ENCODE measurements at places on chromosomes 2 and 18. TPM values are rescaled to one million over a fixed set of nuclear protein-coding genes. Genes with fewer than 3 reads are reported as not detected.

Gene DNAJC5G
- not detected for total RNA-seq

Gene DGKD
- total RNA-seq = 148 TPM

Gene CDH7
- total RNA-seq = not detected

Gene TCF7L1
- total RNA-seq = 0.12 TPM

Gene PXDN
- total RNA-seq = not detected

Gene TUBA3E
- not detected for total RNA-seq

Gene SIGLEC15
- not detected for total RNA-seq

Gene KIF5C
- 41.6 TPM for total RNA-seq

DNA sequence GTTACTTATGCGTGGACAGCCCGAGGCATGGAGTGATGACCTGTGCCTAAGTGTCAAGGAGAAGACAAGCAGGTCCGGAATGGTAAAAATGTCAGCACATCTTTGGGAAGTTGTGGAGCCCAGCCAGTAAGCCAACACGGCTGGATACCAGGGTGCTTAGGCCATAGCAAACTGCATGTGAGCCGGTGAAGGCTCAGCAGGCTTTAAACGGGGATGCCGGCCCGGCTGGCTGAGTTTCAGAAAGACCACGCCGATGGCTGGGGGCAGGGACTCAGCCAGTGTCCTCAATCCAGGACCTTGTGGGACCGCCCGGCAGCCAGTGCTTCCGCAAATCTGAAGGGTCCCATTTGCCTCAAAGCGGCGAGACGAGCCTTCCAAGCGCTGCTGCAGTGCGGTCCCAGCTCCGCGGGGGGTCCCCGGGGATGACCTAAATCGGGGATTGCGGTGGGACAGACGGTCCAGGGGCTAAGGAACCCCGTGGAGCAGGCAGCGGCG is 946 bp upstream of the AGAP1 start:
- H3K4me3 ChIP-seq = peak overlapping the region; percentile 96
- H3K4me1 ChIP-seq = peaks cover 6% of the 10 kb centered on the region
- peaks cover 67% of the 10 kb centered on the region for H3K27me3 ChIP-seq
- H3K27ac ChIP-seq = no peak overlapping the region

- no peak overlapping the region for H3K4me3 ChIP-seq
- DNase-seq = no peak
- no peaks in the 10 kb centered on the region for H3K36me3 ChIP-seq
- no peaks in the 10 kb centered on the region for H3K27me3 ChIP-seq
- no peaks in the 10 kb centered on the region for H3K4me1 ChIP-seq
Measured at GRCh38 chr2:217451666-217452065, 551.1 kb downstream of the TNS1 start.

DNA sequence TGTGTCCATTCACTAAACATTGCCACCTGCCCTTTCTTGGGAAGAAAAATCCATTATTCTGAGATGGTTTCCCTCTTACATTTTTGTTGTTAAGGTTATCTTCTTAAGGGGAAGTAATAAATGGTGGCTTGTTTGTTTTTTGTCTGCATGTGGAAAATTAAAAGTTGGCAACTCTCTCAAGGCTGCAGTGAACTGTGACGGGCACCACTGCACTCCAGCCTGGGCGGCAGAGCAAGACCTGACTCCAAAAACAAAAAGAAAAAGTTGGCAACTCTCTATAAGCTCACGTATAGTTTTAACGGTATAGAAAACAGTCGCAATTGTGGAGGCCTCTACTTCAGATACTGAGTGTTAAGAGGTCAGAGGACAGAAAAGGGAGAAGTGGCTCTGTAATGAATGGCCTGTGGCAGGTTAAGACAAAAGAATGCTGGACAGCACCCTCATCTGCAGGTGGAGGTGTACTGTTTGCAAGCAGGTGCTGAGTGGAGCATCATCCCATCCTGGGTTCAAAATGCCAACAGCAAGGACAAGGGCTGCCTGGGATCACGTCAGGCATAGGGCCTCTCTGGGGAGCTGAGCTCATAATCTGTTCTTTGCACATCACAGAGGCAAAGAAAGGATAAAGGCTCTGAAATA is 16.7 kb downstream of the L3MBTL4 start:
- no peak for DNase-seq
- no peaks in the 10 kb centered on the region for H3K27me3 ChIP-seq
- H3K36me3 ChIP-seq = no peaks in the 10 kb centered on the region
- no peak overlapping the region for H3K4me3 ChIP-seq

- no peak overlapping the region for H3K27ac ChIP-seq
- no peaks in the 10 kb centered on the region for H3K4me1 ChIP-seq
- no peaks in the 10 kb centered on the region for H3K36me3 ChIP-seq
- no peaks in the 10 kb centered on the region for H3K27me3 ChIP-seq
- H3K4me3 ChIP-seq = no peak overlapping the region
- no peak for DNase-seq
Measured at GRCh38 chr2:187615364-187615763, 61.1 kb upstream of the TFPI start.

DNA sequence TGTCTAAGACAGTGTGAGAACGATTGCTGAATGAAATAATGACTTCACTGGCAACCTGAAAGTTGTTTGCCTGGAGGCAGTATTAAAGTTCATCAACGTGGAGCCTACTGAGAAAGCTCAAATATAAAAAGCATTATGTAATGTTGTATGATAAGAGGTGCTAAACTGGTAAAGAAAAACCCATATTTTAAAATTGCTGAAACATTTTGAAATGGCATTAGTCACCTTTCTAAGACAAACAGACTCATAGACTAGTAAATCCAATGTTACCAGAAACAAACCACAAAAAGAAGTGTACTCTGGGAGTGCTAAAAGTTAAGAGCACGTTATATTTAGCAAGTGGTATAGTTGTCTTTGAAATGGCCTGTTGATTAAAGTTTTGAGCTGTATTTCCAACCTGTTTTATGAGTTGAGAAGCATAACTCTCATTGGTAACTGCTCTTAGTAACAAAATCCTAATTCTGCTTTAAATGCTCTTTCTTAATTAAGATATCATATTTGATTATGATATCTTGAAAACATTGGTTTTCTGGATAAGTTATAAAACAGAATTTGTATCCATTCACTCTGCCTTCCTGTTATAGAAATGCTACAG is 62.7 kb downstream of the CYP1B1 start:
- no peak overlapping the region for H3K4me3 ChIP-seq
- no peaks in the 10 kb centered on the region for H3K27me3 ChIP-seq
- DNase-seq = no peak
- H3K36me3 ChIP-seq = peaks cover 6% of the 10 kb centered on the region

DNA sequence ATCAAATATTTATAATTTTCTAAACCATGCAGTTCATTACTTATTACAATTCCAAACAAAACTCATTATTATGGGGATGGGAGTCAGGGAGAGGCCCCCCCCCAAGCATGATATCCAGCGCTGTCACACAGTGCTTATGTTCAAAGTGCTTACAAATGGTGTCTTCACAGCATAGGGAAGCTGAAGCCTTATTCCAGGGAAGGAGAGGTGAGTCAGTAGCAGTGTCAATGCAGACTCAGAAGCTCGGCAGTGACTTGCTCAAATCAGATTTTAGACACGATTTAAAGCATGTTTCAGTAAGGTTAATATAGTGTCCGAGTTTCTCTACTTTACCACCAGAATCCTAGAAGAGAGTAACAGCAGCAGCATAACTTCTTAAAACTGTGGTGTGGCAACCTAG is 24.6 kb downstream of the SLC66A3 start:
- H3K27ac ChIP-seq = no peak overlapping the region
- DNase-seq = no peak
- H3K4me3 ChIP-seq = no peak overlapping the region
- peaks cover 3% of the 10 kb centered on the region for H3K36me3 ChIP-seq

DNA sequence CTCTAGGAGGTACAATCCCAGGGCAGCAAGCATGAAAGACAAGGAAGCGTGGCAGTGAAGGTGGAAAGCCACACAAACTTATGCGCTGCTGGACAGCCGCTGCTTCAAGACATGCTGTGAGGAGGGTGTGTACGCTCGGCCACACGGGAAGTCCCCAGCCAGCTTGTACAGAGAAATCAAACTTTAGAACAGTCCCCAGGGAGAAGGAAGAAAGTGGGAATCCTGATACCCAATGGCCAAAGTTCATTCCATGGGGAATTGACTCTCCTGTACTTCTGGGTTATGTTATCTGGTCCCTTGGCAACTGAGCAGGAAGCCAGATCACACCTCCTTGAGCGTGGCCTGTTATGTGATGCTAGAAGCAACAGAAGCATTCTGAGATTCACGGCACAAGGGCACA is 86.1 kb upstream of the BOD1L2 start:
- H3K27me3 ChIP-seq = peaks cover 33% of the 10 kb centered on the region
- H3K36me3 ChIP-seq = no peaks in the 10 kb centered on the region
- H3K4me1 ChIP-seq = no peaks in the 10 kb centered on the region
- DNase-seq = no peak
- H3K4me3 ChIP-seq = no peak overlapping the region
- H3K27ac ChIP-seq = no peak overlapping the region

- no peak overlapping the region for H3K27ac ChIP-seq
- H3K36me3 ChIP-seq = no peaks in the 10 kb centered on the region
- H3K4me3 ChIP-seq = no peak overlapping the region
Measured at GRCh38 chr2:104164721-104165252, 689.1 kb upstream of the POU3F3 start.

DNA sequence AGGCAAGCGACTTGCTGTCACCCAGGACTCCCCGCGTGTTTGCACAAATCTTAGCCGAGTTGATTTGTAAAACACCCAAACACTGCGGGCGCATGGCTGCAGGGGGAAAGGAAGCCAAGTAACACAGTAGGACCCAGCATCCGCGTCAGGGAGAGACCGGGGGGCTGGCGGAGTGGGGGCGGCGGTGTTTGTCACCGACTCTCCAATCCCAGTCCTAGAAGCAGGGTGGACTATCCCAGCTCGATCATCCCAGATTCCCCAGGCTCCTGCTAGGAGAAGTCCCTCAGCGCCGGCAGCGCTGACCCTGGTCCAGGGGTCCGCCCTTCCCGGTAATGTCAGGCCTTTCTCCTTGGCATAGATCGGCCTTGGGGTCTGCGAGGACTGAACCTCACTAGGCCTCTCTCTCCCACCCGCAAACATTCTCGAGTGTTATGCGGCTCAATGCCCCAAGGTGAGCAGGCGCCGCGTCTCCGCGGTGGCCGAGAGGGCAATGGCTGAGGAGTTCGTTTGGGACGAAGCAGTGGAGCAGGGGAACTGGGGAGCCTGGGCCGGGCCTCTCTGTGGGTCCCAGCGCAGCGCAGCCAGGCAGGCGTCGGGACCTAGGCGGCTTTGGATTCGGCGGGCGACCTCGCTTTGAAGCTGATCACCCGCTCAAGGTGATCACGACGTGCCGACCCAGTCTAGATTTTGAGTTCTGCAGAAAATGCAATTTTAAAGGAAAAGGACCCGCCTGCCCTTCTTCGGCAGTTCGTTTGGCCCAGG is 1.5 kb upstream of the GDF7 start:
- DNase-seq = no peak
- peak overlapping the region; percentile 89 for H3K4me3 ChIP-seq
- no peaks in the 10 kb centered on the region for H3K36me3 ChIP-seq
- peaks cover 84% of the 10 kb centered on the region for H3K27me3 ChIP-seq
- peaks cover 8% of the 10 kb centered on the region for H3K4me1 ChIP-seq
- H3K27ac ChIP-seq = no peak overlapping the region
